HAP-1 (cell line): ENCODE measurements at places on chromosomes 5 and 9.

GRCh38 chr9:131270171-131271015 is 5.9 kb downstream of the FAM78A start:
- DNase-seq: no peak

DNA sequence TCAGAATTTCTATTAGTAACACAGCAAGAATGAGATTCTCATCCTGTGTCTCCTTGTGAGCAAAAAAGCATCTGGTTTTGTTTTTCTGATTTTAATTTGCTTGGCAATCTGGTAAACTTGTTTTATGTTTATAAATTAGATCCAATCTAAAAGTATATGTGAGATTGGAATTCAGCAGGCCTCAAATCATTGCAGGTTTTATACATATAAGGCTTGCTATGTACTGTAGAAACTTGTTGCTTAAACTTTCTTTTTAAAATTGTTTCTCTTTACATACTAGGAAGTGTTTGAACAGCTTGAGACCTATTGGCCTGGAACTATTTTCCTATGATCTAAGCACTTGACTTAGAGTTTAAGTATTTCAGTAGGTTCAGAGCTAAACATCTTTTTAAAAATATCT is 1037.8 kb downstream of the NR2F1-AS1 start:
- no peak for DNase-seq

- DNase-seq: no peak
These were observed 193.6 kb downstream of the ZSWIM6 start for GRCh38 chr5:61525512-61526206.

GRCh38 chr9:123925819-123926218 is 4.1 kb downstream of the DENND1A start:
- DNase-seq: no peak

GRCh38 chr5:11310158-11310557 is 549.1 kb upstream of the DAP start:
- no peak for DNase-seq

- DNase-seq: no peak
These were observed 148.0 kb downstream of the TARS1 start for GRCh38 chr5:33588654-33589372.

- peak; percentile 84 for DNase-seq
These were observed 26.1 kb upstream of the CSF1R start for GRCh38 chr5:150112201-150113046.

DNA sequence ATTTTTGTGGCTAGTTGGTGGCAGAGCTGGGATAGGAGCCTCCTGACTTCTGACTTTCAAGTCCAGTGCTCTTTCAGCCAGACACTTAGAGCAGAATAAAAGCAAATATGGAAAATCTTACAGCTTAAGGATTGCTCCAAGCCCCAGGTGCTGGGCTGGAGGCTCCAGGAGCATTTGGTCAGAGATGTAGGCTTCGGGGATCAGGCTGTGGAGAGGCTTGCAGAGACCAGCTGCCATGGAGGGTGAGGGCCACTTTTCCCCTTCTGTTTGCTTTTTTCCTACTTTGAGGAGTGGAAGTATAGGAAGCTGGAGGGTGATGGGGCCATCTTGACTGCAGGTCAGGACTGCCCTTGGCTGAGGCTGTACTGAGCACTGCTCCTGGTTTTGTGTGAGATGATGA is 58.9 kb downstream of the RGS3 start:
- no peak for DNase-seq

GRCh38 chr5:8329773-8330172 is 460.8 kb downstream of the MTRR start:
- no peak for DNase-seq

GRCh38 chr5:148471379-148471778 is 87.6 kb downstream of the FBXO38 start:
- DNase-seq: no peak

GRCh38 chr9:126838895-126839294 is 21.5 kb upstream of the ZBTB34 start:
- no peak for DNase-seq

DNA sequence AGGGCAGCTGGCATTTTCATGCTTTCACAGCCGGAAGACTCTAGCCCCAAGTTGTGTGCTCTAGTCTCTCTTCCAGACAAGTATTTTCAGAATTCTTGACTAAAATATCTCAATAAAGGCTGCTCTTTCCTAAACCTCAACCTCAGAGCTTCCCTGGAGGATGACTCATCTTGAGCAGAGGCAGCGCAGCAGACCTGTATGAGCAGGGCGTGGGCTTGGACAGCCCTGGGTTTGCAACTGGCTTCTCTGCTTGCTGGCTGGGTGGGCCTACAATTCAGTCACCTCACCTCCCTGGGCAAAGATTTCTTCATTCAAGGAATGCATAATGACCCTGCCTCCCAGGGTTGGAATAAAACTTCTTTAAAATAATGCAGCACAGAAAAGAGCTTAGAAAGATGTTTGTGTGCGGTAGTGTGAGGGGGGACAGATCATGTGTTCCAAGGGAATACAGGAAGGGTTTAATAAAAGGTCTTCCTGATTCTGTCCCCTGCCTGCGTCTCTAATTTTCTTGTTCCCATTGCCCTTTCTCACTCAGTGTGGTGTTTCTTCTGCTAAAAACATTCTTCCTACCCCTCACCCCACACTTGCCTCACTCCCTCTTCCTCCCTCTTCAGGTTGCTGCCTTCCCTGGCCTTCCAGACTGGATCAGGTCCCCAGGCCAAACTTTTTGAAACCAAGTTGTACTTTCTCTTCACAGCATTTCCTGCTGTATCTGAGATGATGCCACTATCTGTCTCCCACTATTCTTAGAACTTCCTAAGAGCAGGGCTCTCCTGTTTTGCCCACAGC is 39.4 kb upstream of the MAP1B start:
- DNase-seq: no peak

DNA sequence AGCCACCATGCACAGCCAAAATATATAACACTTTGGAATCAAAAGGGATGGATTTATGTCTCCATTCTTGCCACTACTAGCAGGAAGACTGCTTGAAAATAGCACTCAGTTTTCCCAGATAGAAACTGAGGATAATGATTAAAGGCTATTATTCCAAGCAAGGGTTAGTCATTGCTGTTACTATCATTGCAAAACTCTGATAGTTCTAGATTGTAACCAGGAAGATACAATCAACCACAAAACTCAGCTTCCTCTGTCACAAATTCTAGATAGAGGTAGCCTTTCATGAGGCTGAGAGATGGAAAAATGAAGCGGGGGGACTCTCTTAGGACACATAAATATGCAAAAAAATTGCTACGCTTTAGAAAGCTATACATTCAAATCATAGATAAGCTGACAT is 3.1 kb downstream of the ANXA1 start:
- DNase-seq: no peak

GRCh38 chr5:107952450-107952849 is 281.7 kb upstream of the EFNA5 start:
- DNase-seq: no peak

GRCh38 chr9:99130069-99130468 is 25.2 kb downstream of the TGFBR1 start:
- DNase-seq: no peak

- DNase-seq: no peak
These were observed 6.9 kb downstream of the MRPS27 start for GRCh38 chr5:72313141-72313540.

GRCh38 chr9:11577522-11577921 is 964.7 kb upstream of the PTPRD start:
- no peak for DNase-seq

- DNase-seq: no peak
These were observed 510 bp downstream of the NOXA1 start for GRCh38 chr9:137423514-137424291.

GRCh38 chr5:64015824-64016223 is 53.6 kb upstream of the HTR1A start:
- DNase-seq: no peak

DNA sequence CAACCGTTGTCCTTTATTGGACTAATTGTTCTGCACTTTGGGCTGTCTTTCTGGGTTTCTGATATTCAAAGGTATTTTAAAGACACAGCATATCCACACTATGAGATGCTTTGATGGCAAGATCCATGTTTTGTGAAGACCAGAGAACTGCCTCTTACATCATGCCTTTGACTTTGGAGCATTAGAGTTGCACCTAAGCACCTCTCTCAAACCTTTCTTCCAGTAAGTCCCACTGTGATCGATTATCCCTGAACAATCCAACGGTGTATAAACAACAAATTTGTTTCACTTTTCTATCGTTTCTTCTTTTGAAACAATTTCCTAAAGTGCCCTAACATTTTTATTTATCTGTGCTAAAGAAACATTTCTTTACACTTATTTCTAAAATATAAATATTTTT is 144.4 kb downstream of the KCTD16 start:
- no peak for DNase-seq

DNA sequence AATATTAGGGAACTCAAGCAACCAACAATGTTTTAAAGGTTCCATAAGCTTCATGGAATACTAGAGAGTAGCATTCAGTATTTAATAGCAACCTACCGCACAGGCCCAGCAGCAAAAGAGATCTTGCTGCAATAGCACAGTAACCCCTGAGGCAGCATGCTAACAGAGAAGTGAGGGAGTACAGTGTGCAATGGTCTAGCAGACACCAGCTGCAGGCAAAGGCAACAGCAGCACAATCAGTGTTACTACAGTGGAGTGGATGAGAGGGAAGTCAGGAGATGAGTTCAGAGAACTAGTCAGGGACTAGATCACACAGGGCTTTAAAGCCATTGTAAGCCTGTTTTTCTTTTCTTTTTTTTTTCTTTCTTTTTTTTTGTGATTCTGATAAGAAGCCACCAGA is 2.8 kb downstream of the TICAM2 start:
- no peak for DNase-seq
